ENCODE measurements at places on chromosomes 16 and 17.

DNA sequence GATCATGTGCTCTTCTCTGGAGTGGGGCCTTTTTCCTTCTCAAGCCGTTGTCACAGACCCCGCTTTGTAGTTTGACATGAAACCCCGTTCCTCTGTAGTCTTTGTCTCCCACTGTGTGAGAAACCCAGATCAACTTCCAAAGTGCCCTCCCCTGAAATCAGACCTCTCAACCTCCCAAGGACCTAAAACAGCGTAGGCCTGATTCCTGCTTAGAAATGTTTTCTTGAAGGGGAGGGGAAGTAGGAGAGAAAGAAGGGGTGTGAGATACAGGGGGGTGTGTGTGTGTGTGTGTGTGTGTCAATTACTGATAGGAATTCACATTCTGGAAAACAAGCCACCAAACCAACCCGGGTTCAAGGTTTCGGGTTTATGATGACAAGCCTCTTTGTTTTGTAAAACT is 1.4 kb downstream of the UBE2O start:
- no peak for DNase-seq

DNA sequence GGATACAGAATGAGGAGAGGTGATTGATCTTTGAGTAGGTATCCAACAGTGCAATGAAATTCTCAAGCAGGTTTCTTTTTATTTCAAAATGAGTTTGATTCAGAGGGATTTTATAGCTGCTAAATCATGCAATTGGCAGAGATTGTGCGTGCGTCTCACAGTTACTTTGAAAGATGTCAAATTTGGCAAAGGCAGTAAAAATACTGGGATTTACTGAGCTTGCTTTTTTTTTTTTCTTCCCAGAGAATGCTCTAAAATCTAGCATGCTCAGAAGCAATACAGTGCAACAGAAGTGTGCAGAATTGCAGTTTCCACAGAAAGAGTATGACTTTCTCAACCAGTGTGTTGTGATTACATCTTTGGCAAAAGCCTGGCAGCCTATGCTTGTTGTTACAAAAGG is 410.7 kb upstream of the GOT2 start:
- DNase-seq = no peak

GRCh38 chr17:80254396-80255251 is 6.0 kb upstream of the RNF213 start:
- no peak for DNase-seq

GRCh38 chr17:68676856-68677255 is 75.7 kb upstream of the FAM20A start:
- DNase-seq = no peak

DNA sequence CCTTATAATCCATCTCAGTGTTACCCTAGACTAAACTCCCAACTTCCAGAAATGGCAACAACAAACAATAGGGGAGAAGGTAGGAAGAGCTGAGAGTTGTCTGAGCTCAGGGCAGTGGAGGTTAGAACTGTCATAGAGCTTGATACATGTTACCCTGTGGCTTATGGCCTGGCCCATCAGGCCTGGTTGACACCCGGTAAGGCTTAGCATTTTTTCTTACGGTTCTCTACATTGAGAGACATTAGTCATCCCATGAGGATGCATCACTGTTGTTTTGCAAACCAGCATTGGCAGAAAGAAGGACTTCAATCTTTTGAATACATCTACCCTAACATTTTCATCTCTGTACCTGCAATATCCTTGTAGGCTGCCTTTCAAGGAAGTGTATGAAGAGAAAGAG is 226.6 kb downstream of the PHKB start:
- no peak for DNase-seq

DNA sequence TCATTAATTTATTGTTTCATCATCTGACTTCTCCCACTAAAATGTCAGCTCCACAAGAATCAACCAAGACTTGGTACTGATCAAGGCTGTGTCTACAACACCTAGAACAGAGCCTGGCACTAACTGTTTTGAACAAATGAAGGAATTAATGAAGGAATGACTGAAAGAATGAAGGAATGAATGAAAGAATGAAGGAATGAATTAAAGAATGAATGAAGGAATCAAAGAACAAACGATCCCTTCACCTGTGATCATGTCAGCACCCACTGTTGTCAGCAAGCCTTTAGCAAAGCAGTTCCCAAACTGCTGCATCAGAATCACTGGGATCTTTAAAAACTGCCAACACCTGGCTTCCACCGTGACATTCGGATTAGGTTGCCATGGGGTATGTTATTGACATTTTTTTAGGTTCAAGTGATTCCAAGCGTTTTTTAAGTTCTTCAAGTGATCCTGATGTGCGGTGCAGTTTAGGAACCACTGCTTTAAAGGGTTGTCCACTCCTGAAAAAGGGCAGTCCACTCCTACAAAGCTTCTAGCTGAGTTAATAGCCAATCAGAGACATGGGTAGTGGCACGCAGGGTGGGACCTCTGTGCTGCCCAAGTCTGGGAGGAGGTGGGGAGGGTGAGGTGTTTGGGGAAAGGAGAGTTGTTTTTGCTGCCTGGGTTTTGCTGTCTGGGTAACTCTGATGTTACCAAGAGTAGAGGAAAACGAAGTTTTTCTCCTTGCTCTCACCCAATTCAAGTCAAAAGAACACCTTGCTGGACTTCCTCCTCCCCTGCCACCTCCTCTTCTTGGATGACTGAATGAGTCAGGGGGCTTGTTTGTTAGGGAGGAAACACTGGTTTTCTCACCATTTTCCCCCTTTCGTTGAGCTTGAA is 89.7 kb downstream of the RAB11FIP4 start:
- no peak for DNase-seq

DNA sequence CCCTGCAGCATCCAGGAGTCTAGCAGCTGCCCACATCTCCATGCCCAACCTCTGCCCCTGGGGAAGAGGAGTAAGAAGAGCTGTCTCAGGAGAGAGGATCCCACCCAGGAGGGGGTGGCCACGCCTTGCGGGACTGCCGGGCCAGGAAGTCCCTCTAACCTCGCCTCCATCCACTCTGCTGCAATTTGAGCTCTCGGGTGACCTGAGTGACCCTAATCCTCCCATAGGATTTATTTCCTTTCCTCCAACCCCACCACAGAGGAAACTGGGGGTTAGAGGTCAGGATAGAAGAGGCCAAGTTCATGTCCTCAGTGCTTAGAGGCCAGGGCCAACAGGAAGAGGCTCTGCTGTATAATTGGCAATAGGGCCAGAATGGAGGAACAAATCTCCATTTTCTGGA is 22.6 kb upstream of the NGFR start:
- DNase-seq = no peak

DNA sequence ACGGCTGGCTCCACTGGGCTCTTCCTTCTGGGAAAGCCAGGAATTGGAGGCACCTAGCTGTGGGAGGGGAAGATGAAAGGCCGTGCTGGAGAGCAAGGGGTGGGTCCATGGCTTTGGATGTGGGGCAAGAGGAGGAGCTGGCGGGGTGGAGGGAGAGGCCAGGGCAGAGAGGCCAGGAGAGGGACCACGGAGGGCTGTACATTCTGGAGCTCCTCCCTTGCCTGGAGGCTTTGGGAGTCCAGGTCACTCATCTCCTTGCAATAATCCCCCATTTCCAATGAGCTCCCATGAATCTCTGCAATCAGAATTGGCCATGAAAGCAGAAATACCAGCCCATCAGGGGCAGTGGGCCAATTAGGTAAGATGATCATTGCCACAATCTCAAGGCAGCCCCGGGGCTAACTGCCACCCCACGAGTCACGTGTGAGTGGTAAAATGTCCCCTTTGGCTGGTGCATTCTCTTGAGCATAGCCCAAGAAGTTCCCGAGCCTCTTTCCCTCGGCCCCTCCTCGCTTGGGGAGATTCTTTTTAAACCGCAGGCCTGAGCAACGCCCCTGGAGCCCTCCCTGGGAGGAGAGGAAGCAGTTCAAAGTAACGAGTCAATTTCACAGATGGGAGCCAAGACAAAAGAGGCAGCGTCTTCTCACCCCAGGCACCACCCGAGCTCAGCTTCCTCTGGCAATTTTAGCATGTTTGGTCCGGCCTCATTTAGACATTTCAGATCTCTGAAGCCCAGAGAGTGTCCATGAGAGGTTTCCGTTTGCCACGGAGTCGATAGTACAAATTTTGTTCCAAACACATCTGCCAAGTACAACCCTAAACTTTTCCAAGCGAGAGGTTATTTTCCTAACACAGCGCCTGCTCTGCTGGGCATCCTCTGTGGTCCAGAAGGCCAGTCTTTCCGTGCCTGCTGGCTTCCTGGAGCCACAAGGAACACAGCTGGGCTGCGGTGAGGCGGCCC is 13.4 kb downstream of the RTN4RL1 start:
- DNase-seq = no peak

GRCh38 chr16:55628306-55628968 is 27.4 kb upstream of the SLC6A2 start:
- DNase-seq = no peak

- DNase-seq = no peak
Measured at GRCh38 chr17:6232732-6233101, 162.5 kb downstream of the WSCD1 start.

- no peak for DNase-seq
Measured at GRCh38 chr16:27649021-27649420, 99.1 kb downstream of the KATNIP start.

DNA sequence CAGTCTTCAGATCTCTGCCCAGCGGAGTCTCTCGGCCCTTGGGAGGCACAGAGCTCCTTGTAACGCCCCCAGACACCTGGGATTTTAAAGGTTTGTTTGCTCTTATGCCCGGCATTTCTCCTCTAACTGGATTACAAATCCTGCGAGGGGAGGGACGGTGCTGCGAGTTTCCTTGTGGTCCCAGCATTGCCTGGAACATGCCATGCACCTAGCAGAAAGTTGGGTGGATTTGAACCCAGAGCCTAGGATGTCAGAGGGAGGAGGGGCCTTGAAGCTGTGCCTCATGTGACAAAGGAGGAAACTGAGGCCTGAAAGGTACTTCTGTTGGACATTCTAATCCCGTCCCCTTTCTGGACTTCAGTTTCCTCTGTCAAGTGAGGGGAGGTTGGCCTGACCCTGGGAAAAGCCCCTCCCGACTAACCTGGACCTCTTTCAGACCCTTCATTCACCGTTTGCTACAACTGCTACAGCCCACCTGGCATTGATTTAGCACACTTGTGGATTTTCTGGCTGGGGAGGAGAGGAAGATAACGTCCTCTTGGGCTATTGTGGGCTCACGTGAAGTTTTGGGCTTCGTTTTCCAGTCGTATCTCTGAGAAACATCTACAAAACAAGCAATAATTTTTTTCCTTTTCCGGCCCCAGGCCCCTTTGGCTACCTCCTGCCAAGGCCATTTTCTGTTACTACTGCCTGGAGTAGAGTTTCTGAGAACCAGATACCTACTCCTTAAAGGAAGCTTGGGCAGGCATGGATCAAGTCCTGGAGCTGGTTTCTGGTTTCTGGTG is 30.9 kb downstream of the MRC2 start:
- no peak for DNase-seq
